ENCODE measurements at places on chromosomes 2 and 18. TPM values are rescaled to one million over a fixed set of nuclear protein-coding genes. Genes with fewer than 3 reads are reported as not detected.

DNA sequence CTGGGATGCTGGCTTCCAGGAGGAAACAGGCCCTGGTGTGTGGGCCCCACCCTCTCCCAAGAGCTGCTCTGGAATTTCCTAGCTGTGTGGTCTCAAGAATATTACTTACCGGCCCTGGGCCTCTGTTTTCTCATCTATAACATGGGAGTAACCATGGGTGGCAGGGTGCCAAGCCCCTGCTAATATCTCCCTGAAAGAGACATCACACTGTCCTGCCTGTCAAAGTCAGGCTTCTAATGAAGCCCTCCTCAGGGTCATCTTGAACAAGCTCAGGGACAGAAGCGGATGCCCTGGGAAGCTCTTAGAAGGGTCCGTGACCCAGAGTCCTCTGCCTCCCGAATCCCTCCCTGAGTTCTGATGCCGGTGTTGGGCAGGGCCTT is 173.2 kb upstream of the HDAC4 start:
- DNase-seq, result no peak

Gene PIK3C3
- 25.5 TPM for total RNA-seq

DNA sequence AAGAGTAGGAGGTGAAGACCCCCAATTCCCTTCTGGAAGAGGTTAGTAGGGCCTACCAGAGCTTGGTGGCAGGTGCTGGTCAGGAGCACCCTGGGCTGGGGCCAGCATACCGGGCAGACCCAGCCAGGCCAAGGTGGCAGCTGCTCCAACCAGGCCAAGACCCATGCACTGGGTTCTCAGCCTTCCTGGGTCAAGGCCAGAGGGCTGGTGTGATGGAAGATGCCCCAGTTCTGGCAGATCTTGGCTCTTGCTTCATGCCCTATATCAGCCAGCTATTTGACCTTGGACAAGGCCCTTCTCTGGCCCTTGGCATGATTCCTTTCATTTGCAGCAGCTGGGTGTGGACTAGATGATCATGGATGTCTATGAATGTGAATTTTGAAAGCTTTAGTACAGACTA is 57.7 kb downstream of the PRKCE start:
- peak; percentile 33 for DNase-seq

DNA sequence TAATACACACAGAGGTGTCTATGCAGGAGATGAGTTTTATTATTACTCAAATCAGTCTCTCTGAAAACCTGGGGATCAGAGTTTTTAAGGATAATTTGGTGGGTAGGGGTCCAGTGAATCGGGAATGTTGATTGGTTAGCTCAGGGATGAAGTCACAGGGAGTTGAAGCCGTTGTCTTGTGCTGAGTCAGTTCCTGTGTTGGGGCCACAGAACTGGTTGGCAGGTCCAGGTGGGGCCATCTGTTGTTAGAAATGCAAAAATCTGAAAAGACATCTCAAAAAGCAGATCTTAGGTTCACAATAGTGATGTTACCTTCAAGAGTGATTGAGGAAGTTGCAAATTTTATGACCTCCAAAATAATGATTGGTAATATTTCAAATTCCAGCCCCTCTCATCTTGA is 86.9 kb downstream of the VSNL1 start:
- no peak for DNase-seq

GRCh38 chr2:208064220-208064961 is 39.1 kb upstream of the PLEKHM3 start:
- DNase-seq, result no peak

DNA sequence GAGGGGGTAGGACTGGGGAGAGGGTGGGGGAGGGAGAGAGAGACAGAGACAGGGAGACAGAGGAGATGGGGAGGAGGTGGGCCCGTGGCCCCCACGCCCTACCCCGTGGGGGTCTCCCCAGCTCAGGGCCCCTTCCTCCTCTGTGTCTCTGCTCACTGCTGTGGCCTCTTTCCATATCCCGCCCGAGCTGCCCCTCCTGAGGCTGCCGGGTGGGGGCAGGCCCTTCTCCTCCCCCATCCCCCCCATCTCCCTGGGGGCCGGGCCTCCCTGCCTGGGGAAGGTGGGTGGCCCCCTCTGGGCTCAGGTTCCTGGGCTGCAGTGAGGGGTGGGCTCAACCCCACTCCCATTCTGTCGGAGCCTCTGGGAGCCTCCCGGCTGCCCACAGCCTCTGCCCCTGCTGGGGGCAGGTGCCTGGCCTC is 332 bp upstream of the PDCD1 start:
- DNase-seq, result no peak

Gene REG3G
- total RNA-seq, result 18.1 TPM

DNA sequence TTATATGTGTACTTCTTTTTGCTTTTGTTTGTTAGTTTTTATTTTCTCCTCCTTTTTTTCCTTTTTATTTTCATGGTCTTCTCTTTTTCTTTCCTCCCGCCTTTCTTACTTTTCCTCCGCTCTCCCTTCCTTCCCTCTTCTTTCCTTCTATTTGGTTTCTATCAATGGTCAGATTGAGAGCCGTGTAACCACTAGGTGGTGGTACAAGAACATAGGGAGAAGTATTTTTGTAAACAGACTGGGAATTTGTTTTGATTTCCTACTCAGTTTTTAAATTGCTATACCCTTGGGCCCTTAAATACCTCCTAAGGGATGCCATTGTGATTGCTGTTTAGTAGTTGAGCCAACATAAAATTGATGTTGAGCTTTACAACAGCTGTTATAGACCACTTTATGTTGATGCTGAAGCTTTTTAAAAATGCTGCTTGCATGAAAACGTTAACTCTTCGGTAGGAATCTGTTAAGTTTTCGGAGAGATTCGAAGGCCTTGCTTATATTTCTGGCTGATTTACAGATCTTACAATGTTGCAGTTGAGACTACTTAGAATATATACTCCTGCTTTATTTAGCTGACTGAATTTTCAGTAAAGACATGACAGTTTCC is 124.2 kb downstream of the UBE2E3 start:
- no peak for DNase-seq

GRCh38 chr2:41967476-41968181 is 80.2 kb upstream of the PKDCC start:
- no peak for DNase-seq

Gene SKOR2
- total RNA-seq, result not detected

DNA sequence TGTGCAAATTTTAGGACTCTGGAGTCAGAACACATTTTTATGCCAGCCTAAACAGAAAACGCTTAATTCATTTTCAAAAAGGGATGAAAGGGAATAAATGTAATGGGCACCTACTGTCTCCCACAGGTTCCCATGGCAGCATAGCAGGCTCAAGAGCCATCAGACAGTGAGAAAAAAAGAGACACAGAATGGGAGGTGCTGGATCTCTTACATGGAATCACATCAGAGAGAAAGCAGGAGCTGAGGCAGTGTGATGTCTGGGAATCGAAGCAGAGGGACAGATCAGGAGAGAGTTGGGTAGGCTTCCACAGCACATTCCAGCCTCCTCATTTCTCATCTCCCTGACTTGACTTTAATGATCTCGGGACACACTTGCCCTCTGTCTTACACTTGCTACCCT is 684.3 kb downstream of the KCNJ3 start:
- no peak for DNase-seq

DNA sequence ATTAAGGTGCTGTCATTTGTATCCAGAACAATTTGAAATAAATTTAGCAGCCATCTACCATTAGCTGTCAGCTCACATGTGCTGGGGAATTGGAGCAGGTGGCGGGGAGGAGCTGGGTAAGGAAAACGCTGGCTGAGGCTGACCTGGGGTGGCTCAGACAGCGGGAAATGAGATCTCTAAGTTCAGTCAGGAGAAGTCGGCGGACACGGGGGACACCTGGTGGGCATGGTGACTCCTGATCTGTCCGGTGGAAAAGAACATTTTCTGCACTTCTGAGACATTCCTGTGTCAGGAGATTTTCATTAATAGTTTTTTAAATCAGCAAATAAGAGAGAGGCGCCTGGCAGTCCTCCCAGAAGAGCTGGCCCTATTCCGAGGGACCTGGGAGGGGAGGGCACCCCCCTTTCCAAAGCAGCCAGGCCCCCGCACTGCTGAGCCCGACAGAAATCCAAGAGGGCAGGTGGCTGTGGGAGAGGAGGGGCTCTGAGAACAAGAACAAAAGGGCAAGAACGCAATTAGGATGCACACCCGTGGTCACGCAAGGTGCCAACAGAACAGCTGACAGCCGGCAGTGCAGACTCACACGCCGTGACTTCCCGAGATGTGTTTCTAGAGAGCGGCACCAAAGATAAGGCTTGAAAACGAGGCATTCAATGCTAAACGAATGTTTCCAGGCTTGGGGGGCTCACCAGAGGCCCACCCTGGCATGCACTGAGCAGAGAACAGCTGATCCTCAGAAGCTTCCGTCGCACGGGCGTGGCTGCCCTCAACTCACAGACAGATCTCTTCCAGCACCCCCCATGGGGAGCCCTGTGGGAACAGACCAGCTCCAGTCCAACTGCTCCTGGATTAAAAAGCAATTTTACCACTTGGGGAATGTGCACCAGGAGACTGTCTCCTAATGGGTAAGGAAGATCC is 26.4 kb downstream of the SLC66A2 start:
- no peak for DNase-seq

Gene ATP6V1B1
- total RNA-seq, result not detected

Gene PAX8
- 13.1 TPM for total RNA-seq

Gene LONRF2
- 59.4 TPM for total RNA-seq

DNA sequence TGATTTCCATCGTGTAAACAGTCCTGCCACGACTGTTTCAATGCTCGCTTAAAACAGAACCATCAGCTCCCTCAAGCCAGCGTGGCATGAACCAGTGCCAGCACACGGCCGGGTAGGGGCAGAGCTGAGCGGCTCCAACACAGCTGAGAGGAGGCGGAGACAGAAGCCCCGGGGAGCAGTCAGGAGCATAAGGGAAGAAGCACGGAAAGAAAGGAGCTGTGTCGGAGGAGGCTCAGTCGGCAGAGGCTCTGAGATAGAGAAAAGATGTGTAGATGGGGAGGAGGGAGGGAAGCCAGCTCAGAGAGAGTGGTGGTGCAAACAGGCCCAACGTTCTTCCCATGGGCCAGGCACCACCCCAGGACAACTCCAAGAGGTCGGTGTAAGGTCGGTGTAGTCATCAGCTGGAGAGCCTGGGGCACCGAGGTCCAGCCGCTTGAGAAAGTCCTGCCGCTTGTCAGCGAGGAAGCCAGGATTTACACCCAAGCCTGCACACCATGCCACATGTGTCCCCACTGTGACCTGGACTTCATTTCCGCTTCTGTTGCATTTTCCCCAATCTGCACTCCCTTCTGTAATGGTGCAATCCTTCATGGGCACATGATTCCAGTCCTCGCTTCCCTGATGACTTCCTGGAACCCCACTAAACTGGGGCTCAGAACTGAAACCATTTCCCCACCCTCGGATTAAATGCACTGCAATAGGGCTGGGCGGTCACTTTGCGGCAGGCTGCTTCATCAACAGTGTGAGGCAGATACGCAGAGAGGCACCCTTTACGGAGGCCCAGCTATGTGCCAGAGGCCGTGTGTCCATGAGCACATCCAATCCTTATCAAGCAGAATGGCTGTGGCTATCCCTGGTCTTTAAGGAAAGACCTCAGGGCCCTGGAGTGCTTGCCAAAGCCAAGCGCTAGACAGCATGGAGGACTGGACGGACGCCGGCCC is 43.5 kb downstream of the CYP27C1 start:
- DNase-seq, result peak; percentile 29

- DNase-seq, result no peak
Observed at GRCh38 chr2:111116011-111116746, 4.5 kb upstream of the BCL2L11 start.

Gene ABCG5
- 0.07 TPM for total RNA-seq

Gene PUS10
- total RNA-seq, result 10.0 TPM

Gene TFCP2L1
- total RNA-seq, result 0.60 TPM

GRCh38 chr2:160275656-160276055 is 75.6 kb upstream of the ITGB6 start:
- no peak for DNase-seq

DNA sequence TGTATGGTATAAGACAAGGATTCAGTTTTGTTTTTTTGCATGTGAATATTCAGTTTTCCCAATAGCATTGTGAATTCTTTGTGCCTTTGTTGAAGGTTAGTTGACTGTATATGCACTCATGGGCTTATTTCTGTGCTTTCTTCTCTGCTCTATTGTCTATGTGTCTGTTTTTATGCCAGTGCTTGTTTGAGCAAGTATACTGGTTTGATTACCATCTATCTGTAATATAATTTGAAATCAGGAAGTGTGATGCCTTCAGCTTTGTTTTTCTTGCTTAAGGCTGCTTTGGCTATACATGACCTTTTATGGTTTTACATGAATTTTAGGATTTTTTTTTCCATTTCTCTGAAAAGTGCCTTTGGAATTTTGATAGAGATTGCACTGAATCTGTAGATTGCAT is 23.5 kb downstream of the COLEC11 start:
- no peak for DNase-seq

DNA sequence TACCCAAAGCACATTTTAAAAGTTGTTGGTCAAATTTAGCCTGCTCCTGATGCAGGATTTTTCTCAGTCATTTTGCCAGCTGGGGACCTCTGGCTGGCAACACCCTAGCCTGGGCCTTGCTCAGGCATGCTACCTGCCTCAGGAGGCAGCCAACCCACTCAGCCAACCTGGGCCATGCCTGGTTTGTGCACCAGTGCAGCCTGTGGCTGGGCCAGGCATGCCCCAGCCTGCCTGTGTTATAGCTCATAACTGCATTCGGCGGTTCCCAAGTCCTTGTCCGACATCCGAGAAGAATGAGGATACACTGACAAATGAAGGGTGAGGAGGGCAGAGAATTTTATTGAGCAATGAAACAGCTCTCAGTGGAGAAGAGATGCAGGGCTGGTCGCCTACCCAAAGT is 608.0 kb downstream of the SUCLG1 start:
- no peak for DNase-seq

DNA sequence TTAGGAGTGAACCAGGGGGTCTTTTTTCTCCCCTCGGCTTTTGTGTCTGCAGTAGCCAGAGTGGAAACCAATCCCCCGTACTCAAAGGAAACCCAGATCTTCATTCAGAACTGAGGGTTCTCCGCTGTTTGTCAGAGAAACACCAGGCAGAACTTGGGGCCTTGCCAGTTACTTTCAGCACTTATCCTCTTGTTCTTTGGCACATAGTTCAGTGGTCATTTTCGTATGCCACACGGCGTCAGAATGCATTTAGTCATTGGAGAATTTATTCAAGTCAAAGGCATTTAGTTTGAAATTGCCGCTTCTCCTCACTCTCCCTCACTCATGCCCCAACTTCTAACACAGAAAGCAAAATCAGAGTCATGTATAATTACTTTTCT is 102.9 kb downstream of the CABLES1 start:
- no peak for DNase-seq

Gene KYNU
- total RNA-seq, result 5.1 TPM

DNA sequence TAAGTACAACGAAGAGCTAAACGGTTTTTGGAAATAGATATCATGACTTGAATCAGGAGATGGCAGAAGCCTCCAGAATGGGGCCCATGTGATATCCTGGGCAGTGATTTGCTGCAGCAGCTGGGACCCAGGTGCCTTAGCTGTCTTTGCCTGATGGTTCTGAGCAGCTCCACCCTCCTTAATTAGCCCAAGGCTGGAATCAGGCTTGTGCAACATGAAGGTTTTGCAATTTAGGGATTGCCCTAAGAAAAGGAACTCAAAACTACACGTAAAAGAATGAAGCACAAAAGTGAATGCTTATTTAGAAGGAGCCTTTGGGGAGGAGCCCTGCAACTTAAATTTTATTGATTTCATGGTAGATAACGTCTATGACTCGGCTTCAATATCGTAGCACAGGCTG is 17.3 kb upstream of the CNDP2 start:
- DNase-seq, result no peak

GRCh38 chr2:48343571-48344440 is 186.1 kb upstream of the STON1 start:
- DNase-seq, result no peak
